GM04503 (cell line): ENCODE measurements at places on chromosomes 5 and 9.

- DNase-seq: no peak
Measured at GRCh38 chr5:111934511-111934910, 177.5 kb upstream of the NREP start.

- DNase-seq: no peak
Measured at GRCh38 chr5:161410640-161411039, 135.9 kb downstream of the GABRB2 start.

DNA sequence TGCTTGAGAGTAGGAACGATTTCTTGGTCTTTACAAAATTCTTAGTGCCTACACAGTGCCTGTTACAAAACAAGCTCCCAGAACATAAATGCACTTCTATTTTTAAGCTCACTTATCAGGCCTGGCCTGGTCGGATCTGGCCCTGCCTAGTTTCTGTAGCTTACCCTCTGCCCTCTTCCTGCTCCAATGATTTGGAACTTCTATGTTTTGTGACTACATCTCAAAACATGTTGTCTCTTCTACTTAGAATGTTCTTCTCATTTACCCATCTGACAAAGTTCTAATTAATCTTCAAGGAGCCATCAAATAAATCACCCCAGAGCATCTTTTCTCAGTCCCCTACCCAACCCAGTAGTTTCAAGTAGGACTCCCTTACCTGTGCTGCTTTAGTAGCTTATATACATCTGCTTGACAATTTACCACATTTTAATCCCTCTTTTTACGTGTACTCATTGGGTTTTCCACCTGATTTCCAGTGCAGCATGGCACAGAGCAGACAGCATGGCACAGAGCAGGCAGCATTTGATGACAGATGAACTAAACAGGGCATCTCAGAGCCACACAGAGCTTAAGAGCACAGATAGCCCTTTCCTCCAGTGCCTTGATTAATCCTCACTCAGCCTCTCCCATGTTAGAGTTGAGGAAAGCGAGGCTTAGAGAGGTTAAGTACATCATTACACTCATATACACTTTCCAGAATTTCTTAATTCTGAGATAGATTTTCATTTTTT, 171.9 kb downstream of the MAPKAP1 start:
- DNase-seq: no peak

- no peak for DNase-seq
Measured at GRCh38 chr5:120532835-120533234, 68.7 kb downstream of the PRR16 start.

DNA sequence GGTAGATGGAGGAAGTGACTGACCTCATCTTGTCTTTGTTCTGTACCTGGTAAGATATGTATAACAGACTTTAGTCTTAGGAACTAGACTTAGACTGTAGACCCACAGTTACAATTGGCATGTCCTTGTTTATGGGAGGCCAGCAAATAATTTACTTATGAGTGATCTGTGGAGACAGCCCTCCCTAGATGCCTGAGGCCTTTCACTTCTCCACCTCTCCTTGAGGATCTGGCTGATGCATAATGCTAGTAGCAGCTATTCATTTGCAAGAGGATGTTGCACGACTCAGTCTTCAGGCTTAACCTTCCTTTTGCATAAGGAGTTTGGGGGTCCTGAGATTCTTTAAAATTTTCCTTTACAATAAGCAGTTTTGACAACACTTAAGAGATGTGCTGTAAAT, 100.7 kb downstream of the YTHDC2 start:
- no peak for DNase-seq

DNA sequence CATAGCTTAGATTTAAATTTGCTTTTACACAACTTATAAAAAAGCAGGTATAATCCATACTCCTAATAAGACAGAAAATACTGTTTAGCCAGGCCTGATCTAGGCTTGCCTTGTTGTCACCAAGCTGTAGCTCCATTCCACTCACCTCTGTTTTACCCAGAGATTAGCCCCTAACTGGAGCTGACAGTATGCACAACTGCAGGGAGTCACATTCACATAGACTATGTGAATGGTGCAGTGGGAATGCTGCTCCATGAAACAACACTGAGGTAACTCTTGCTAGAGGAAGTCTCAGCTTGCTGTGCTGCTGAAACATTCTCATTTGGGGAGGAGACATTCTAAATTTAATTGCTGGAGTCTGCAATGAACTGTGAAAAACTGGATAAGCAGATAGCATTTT, 209.1 kb downstream of the TMEM232 start:
- no peak for DNase-seq

GRCh38 chr5:145471026-145471425, 364.1 kb downstream of the PRELID2 start:
- no peak for DNase-seq

DNA sequence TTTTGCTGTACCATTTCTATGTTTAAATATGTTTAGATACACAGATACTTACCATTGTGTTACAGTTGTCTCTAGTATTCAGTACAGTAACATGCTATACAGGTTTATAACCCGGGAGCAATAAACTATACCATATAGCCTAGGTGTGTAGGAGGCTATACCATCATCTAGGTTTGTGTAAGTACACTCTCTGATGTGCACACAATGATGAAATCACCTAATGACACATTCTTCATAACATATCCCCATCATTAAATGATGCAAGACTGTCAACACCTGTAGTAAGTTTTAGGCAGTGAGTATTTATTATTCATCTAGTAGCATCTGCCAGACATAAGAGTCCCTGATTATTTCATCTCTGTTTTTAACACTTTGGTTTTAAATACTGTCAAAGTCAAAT, 7.3 kb upstream of the DHFR start:
- no peak for DNase-seq

- no peak for DNase-seq
Measured at GRCh38 chr9:135501261-135502167, 1.0 kb downstream of the MRPS2 start.

DNA sequence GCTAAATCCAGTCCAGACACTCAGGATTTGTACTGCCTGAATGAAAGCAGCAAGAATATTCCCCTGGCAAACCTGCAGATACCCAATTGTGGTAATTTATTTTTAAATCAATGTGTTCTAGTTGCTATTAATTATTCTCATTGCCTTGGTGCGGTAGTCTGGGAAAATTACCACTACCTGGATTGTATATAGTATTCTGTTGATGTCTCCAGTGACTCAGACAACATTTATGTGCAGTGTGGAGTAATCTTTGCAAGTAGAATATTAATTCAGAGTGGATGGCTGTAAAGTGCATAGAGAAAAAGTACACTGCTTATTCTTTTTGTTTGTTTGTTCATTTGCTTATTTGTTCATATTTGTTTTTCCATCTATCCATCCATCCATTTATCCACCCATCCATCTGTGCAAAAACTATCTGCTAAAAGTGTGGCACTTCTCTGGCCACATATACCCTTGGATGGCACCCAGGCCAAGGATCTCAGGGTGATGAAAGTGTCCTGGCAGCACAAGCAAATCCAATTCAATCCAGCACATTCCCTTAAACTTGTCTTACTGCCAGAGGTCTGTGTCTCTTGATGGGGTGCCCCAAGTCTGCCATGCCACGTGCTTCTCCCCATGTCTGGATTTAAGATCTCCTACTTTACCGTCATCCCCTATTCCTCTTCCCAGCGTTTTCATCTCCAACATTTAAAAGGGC, 41.3 kb downstream of the NTRK2 start:
- DNase-seq: no peak

DNA sequence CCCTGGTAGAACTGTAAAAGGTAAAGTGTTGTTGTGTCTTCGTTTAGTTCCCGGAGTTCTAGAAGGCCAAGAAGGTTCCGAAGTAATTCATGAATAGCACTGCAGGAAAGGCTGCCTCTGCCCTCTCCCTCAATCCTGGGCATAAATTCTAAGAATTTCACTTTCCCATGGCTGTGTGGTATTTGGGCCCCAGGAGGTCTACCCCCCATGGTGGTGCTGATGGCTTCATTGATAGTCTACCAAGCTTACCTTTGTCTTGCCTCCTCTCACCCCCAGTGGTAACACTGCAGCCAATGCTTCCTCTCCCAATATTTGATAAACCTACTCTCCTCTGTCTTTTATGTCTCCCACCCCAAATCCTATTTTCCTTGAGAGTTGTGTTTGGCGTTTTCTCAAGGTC, 39.5 kb downstream of the ADAMTS16 start:
- DNase-seq: no peak

DNA sequence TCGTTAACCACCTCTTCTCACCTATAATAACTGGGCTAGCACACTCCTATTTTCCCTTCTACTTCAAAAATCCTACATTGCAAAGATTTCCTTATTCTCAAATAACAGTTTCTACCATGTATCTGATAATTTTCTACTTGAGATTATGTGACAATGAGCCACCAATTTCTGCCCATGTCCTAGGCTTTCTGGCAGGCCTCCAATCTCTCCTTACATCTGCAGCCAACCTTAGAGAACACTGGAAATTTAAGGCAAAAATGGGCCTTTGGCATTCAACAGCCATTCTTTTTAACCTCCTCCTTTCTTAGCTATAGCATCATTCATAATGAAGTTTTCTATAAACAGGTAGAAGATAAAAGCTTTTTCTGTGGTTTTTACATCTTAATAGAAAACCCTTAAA, 225.1 kb downstream of the ARRDC3 start:
- DNase-seq: no peak

- DNase-seq: no peak
Measured at GRCh38 chr5:58751222-58751837, 168.5 kb downstream of the RAB3C start.
